Prostate gland (tissue), 2 donors: ENCODE measurements at places on chromosomes 5 and 9. TPM values are rescaled to one million over a fixed set of nuclear protein-coding genes. Genes with fewer than 3 reads are reported as not detected.

- peak; percentile 28 for DNase-seq
Measured at GRCh38 chr9:109085510-109085909, 34.2 kb downstream of the TMEM245 start.

- no peak for DNase-seq
Measured at GRCh38 chr9:99135456-99135855, 30.5 kb downstream of the TGFBR1 start.

DNA sequence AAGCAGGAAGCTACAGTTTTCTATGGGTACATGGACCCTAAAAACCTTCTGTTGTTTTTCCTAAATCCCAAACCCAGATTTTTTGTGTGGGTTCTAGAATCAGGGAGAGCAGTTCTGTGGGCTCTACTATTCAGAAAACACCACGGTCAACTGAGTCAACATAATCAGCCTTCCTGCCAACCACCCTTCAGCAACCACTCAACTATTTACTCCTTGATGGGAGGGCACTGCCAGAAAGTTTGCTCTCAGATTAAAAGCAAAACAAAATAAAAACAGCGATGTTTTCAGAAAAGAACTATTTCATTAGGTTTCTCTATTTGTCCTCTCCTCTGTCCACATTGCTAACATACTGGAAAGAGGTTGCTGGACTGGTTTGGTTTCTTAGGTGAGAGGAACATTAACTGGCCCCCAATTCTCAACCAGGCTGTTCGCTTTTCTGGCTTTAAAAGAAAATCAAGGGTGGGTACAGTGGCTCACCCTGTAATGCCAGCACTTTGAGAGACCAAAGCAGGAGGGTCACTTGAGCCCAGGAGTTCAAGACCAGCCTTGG lies 72.3 kb downstream of the GCNT1 start:
- DNase-seq = peak; percentile 23

GRCh38 chr5:132764051-132764450 lies 13.0 kb downstream of the SEPTIN8 start:
- no peak for DNase-seq

- no peak for DNase-seq
Measured at GRCh38 chr5:105573575-105573974, 2011.0 kb upstream of the NUDT12 start.

The TNPO1 gene
- total RNA-seq = 107 TPM
